ENCODE measurements at places on chromosomes 12 and 14. TPM values are rescaled to one million over a fixed set of nuclear protein-coding genes. Genes with fewer than 3 reads are reported as not detected.
A peak's percentile ranks its signal among the peaks of the same experiment; 100 is the strongest.

The DAO gene
- not detected for total RNA-seq

The TDRD9 gene
- 0.51 TPM for total RNA-seq

The POTEM gene
- not detected for total RNA-seq

The PTGDR gene
- not detected for total RNA-seq

The SLC10A1 gene
- not detected for total RNA-seq

- DNase-seq, result no peak
Observed at GRCh38 chr12:119661882-119662281, 6.1 kb upstream of the PRKAB1 start.

GRCh38 chr14:94977016-94977415 is 180.3 kb downstream of the DICER1 start:
- peak; percentile 17 for DNase-seq

DNA sequence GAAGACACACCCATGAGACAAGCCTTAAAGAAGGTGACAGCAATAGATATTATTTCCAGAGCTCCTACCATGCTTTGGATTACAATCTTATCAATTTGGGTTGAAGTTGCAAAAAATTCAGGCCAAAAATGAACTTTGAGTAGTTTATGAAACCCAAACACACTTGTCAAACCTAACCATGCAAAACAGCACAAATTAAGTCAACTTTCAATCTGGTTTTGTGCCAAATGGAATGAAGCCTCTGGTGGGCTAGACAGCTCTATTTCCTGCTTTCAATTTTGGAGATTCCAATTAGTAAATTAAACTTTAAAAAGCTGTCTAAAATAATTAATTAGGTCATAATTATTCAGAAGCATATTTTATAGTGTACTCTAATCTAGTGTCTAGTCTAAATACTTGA is 203.4 kb downstream of the SYT1 start:
- no peak for DNase-seq

- no peak for DNase-seq
Observed at GRCh38 chr12:64801381-64801780, 23.1 kb upstream of the TBC1D30 start.

Data from bronchial epithelial cell (primary cell).